ENCODE measurements at places on chromosomes 7 and 10.

DNA sequence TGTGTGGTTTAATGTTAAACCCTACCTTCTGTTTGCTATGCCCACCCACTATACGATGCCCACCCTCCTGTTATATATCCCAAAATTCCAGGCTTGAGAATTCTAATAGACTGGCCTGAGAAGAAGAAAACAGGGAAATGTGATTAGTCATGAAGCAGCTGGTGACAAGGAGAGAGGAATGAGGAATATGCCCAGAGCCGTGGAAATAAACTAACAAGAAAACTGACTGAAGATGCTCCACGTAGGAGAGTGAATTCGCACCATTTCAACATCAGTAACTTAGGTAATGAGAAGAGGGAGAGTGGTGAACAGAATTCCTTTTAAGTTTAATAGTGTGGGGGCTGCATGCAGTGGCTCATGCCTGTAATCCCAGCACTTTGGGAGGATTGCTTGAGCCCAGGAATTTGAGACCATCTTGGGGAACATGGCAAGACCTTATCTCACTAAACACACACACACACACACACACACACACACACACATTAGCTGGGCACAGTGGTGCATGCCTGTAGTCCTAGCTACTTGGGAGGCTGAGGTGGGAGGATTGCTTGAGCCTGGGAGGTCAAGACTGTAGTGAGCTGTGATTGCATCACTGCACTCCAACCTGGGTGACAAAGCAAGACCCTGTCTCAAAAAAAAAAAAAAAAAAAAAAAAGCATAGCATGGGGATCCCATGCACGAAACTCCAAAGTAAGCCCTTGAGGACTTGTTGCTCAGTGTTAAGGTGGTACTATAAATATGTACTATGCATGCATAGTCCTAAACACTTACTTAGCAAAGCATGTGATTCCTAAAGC lies 16.1 kb upstream of the SYPL1 start:
- no peak for DNase-seq

- DNase-seq, result no peak
These were observed 4.2 kb downstream of the FAM53B start for GRCh38 chr10:124739986-124740368.

DNA sequence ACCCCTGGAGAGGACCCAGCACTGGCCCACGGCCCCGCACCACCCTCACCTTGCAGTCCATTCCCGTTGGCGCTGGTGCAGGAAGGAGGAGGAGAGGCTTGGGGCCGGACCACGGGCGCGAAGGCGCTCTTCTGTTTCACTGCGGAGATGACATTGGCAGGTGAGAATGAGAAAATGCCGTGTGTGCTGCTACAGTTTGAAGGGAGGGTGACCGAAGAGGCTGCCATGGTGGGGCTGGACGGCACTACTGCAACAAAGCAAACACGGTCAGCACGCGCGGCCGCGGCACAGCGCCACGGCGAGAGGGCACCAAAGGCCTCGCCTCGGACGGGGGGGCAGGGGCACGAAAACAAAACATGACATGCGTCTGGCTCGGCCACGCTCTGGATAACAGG lies 123.9 kb downstream of the EBF3 start:
- DNase-seq, result no peak

- DNase-seq, result no peak
These were observed 94.2 kb downstream of the C10orf90 start for GRCh38 chr10:126576336-126576735.

DNA sequence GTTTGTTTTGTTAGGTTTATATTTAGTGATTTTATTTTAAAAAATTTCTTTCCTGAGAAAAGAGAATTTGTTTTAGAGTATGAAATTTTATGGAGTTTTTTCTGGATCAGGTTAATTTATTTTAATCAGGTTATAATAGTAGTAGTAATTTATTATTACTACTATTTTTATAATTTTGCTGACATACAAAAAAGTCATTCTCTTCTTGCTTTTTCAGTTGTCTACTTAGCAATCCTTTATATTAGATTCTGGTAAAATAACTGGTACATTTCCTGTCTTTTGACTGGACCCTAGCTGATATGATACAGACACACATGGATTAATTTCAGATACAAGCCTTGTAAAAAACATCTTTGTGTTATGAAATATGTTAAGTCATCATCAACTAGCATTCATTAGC lies 5.3 kb downstream of the CASD1 start:
- no peak for DNase-seq

DNA sequence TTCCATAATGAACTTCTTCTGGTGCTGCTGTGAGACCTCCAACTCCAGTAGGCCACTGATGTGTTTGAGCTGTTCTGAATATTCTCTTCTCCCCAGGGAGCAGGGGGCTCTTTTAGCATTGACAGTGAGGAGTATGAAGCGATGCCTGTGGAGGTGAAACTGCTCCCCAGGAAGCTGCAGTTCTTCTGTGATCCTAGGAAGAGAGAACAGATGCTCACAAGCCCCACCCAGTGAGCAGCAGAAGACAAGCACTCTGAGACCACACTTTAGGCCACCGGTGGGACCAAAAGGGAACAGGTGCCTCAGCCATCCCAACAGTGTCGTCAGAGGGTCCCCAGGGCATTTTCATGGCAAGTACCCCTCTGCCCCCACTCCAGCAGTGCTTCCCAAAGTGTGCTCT lies 49.3 kb downstream of the DENND11 start:
- no peak for DNase-seq

DNA sequence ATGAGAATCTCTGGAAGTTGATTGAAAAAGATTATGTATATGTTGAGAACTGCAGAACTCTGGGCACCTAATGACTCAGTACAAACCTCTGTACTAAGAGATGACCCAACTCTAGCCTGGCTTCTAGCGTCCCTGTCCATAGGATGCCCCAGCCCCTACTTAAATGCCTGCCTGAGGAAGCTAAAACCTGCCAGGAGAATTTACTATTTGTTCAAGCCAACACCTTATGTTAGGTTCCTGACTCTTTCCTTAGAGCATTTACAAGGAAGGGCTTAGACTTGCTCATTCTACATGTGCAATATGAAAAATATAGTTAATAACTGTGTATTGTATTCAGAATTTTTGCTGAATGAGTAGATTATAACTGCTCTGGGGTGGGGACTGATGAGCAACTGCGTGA lies 37.5 kb upstream of the AOAH start:
- DNase-seq, result no peak

DNA sequence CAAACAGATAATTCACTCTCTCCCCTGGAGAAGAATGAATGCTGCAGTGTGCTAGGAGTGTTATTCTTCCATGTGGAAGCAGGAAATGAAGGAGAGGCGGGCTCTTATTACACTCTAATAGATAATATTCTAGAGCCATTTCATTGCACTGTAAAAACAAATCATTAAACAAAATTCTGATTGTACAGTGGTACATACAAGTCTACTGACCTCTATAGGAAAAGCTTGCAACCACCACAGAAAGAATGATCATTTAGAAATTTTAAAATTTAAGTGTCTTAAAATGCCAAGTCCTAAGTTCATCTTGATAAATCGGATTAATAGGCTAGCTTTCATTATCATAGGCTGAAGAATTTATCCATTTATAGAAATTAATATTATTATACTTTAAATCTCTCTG lies 960.3 kb upstream of the LRRN3 start:
- DNase-seq, result no peak

- no peak for DNase-seq
These were observed 16.6 kb downstream of the WDFY4 start for GRCh38 chr10:48701139-48701901.

- no peak for DNase-seq
These were observed 294.3 kb downstream of the BBS9 start for GRCh38 chr7:33423646-33424020.

- DNase-seq, result no peak
These were observed 28.9 kb upstream of the FZD1 start for GRCh38 chr7:91235211-91235832.

DNA sequence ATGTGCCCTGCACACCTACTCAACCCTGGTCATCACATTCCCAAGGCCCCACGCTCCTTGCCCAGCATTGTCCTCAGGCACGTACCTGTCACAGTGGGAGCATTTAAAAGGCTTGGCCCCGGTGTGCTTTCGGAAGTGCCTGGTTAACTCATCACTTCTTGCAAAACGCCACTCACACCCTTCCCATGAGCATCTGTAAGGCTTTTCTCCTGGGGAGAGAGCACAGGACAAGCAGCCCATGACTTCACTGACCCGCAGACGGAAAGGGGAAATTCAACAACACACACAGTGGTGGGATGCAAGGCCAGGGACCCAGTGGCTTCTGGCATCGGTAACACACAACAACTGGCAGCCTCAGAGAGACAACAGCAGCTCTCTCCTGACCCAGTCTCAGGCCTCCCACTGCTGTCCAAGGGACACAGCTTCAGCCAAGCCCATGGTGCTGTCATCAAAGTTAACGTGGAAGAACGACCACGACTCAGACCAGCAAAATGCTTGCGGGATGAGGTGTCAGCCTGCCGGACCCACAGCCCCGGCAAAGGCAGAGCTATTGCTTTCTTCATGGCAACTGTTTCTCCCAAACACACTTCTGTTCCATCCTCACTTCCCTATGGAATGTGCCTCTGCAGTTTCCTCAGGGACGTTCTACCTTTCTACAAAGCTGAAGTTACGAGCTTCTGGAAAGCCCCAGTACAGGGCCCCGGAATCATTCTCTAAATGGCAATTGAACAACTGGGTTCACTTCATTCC lies 4.8 kb downstream of the KLF6 start:
- peak; percentile 21 for DNase-seq

DNA sequence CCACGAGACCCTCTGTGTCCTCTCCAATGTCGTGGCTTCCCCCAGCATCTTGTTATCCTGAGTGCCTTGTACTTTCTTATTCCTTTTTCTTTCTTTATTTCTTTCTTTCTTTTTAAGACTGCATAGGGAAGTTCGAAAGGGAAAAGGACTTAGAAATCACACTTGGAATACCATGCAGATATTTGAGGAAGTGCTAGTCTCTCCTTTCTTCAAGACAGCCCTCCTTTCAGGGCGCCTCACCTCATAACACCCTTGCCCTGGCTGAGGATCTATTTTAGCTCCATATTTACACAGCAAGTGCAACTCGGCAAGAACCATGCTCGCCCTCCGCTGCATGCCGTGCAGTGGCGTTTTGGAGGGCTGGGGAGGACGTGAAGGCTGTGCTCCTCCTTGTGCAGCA lies 232.3 kb upstream of the GLI3 start:
- DNase-seq, result no peak

- DNase-seq, result no peak
These were observed 50.1 kb upstream of the DNAAF5 start for GRCh38 chr7:676246-676971.

DNA sequence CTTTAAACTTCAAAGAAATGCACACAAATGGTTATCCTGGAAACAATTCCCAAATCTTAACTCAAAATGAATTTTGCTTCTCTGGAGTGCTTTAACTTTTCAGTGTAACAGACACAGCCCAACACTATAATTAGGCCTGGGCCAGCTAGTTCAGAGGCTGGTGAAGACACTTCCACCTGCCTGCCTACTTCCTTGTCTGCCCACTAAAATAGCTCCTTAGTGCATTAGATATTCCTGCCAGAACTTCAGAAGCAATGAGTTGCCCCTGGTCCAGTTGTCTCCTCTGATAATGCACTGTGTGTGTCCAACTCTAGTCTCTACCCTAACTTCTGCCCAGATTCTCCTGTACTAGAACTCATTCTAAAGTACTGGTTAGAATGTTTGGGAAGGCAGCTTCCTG lies 150.9 kb upstream of the PRSS58 start:
- no peak for DNase-seq

DNA sequence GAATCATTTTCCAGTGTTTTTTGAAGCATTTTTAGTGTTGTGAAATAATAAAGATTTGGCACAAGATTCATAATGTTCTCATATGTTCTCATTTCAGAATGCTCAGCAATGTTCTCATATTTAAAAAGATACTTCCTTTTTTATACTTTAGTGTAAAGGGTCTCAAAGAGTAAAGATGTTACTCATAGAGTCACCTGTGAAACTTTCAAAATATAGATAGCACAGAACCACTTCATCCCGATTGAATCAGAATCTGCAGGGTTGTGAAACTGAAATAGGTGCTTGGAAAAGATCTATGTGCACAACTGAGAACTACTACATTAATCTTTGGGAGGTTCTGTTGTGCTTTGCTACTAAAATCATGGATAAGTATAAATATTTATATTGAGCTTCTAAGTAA lies 144.7 kb downstream of the MDFIC start:
- DNase-seq, result no peak

- no peak for DNase-seq
These were observed 520.0 kb downstream of the PARD3 start for GRCh38 chr10:34295142-34295548.

- DNase-seq, result no peak
These were observed 79.0 kb downstream of the AUTS2 start for GRCh38 chr7:69677054-69677852.

GRCh38 chr7:93016681-93017381 lies 100.9 kb downstream of the SAMD9 start:
- DNase-seq, result no peak

GRCh38 chr10:121627876-121628581 lies 29.8 kb upstream of the FGFR2 start:
- DNase-seq, result no peak

- DNase-seq, result no peak
These were observed 118.9 kb downstream of the AMPH start for GRCh38 chr7:38512291-38512690.

- DNase-seq, result peak; percentile 28
These were observed 28.2 kb downstream of the PHYH start for GRCh38 chr10:13271552-13272163.

DNA sequence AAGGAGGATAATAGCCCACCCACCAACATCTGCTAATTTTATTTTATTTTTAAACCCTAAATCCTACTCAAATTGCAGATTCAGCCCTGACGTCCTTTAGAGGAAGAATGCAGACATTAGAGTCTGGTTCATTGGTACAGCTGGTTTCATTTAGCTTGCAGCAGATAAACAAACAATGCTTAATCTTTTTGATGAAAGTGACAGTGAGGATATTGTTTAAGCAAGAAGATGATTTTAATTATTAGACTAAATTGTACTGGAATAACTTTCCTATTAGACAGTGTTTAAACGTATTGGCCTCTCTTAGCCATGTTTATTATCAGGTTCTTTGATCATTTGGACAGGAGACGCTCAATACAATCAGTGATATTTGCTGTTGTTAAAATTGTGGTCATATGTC lies 164.8 kb downstream of the CDK14 start:
- no peak for DNase-seq

Data from T-helper 17 cell (primary cell).